Activated T-cell treated with anti-CD3 and anti-CD28 coated beads, Interleukin-2, amount 50 U/mL, for 4 hours (primary cell): ENCODE measurements at places on chromosomes 3 and 15.

GRCh38 chr3:86968244-86968932, 22.6 kb downstream of the VGLL3 start:
- DNase-seq: no peak

GRCh38 chr3:179710079-179710478, 57.2 kb downstream of the USP13 start:
- no peak for DNase-seq

DNA sequence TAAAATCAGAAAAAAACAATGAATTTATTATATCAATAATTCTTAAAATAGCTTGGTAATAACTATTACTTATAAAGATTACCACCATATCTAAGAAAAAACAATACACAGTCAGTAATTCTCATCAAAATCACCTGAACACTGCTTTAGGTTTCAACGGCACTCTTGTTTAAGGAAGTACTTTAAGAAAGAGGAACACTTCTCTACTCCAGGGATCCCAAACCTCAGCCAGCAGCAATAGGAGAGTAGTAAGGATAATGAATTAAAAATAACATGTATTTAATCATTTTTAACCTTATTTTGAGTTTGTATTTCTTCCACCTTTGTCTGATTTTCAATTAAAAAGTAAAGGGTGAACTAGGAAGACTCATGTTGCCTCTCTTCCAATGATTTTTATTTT, 494.0 kb upstream of the NR2F2 start:
- DNase-seq: no peak

DNA sequence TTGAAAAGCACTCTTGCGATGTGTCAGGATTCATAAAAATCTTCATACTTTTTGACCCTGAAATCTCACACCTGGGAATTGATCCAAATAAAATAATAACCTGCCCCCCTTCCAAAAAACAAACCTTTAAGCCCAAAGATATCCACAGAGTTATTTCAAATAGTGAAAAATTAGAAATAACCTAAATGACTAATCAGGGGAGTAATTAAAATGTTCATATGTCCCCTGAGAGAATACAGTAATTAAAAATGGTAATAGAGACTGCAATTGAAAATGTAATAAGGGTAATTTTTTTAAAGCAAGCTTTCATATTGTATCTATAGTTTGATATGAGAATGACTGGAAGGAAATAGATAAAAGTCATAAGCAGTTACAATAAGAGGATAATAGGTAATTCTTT, 68.0 kb downstream of the CALML4 start:
- DNase-seq: no peak

DNA sequence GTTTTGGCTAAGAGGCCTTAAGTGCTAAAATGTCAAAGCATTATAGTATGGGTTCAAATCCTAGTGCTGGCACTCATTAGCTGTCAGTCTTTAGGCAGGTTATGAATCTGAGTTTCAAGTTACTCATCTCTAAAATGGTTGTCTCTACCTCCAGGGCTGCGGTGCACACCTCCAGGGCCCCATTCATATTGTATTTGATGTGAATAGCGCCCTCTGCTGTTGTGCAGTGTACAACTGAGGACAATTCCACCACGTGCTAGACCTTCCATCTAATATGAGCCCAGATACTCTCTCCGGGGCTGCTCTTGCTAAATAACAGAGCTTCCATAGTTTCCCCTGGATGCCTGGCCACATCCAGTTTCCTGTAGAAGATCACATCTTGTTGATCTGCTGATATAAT, 54.3 kb downstream of the OXNAD1 start:
- peak; percentile 85 for DNase-seq

GRCh38 chr3:136377508-136377907, 127.4 kb downstream of the PCCB start:
- DNase-seq: no peak

- no peak for DNase-seq
Measured at GRCh38 chr3:39166134-39166710, 12.8 kb upstream of the CSRNP1 start.

- no peak for DNase-seq
Measured at GRCh38 chr3:39716849-39717248, 92.6 kb upstream of the MYRIP start.

DNA sequence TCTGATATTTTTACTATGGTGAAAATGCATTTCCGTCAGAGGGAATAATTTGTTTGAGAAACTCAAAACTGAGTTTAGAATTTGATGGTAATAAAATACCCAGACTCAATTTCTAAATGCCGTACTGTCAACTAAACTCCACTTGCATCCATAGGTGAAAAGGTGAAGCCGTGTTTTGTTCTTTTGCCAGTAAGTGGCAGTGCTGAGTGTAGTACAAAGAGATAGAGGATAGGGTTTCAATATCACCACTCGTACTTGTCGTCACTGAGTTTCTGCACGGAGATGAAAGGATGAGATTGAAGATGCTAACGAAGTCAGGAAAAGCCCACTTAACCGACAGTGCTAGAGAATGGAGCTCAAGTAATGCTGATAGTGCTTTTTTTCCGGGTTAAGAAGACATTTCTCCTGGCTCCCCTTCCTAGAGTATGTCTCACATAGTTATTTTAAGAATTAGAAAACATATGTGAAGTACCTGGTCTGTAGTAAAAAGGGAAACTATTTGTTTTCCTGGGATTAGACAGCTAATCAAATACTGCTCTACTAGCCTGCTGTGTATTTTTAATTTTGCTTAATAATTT, 345.1 kb downstream of the IL5RA start:
- DNase-seq: no peak

DNA sequence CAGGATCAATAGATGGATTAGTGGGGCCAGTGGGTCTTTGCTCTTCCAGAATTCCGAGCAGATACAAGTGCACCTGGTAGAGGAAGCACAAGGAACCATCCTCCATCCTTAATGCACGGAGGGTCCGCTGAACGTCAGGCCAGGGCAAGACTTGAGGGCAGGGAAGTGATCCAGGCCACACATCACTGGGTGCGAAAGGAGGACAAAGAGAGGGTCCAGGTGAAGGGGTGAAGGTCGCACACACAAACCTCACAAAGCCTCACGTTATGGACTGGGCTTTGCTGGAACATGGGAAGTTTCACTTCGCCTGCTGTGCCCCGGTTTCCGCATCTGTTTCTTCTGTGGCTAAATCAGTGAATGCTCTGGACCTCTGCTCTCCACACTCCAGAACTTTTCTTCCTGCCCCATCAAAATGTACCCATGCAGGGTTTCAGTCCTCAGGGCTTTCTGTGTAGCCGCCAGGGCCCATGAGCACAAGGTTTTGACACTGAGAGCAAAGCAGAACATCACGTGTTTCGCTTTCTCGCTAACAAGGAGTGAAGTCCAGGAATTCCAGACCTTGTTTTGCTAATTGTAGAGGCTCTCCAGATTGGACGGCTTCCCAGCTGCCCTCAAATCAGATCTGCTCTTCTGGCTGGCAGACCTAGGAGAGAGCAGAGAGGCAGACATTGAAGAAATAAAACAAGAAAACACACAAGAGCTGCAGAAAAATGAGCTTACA, 56.3 kb downstream of the KLF15 start:
- DNase-seq: no peak

DNA sequence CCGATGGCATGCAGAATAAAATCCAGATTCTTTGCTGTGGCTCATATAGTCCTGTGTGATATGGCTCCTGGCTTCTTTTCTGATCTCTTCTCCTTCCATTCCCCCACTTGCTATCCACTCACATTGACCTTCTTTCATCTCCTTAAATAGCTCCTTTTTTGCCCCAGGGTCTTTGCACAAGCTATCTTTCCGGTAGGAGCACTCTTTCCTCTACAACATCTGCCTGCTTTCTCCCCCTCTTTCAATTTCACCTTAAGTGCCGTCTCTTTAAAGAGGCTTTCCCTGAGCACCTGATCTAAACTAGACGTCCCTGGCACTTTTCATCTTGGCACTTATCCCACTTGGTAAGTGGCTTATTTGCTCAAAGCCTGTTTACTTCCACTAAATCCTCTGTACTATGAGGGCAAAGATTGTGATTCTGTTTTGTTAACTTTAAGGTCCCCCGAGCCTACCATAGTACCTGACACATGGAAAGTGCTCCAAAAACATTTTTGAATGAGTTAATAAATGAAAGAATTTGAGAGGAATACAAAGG, 323.3 kb upstream of the TLE3 start:
- no peak for DNase-seq

- DNase-seq: no peak
Measured at GRCh38 chr3:40628984-40629383, 104.2 kb downstream of the ZNF621 start.

GRCh38 chr15:90915808-90916440, 12.8 kb downstream of the MAN2A2 start:
- no peak for DNase-seq

DNA sequence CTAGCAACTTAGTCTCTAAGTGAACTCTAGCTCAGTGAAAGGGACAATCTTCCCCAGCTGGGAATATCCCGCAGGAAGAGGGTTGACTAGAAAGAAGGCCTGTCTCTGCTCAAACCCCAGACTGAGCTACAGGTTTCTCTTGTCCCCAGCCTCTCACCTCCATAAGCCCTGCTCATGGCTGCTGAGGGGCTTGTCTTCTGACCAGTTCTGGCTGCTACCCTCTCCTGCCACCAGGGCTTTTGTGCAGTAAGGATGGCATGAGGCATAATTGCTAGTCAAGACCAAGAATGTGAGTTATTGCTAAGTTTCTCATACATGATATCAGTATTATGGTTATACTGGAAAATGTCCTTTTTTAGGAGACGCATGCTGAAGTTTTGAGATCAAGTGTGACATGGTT, 21.3 kb downstream of the WDR53 start:
- no peak for DNase-seq

GRCh38 chr3:18544146-18544545, 119.0 kb upstream of the SATB1 start:
- DNase-seq: no peak

- peak; percentile 23 for DNase-seq
Measured at GRCh38 chr15:78308422-78309032, 9.1 kb upstream of the SKIC8 start.

DNA sequence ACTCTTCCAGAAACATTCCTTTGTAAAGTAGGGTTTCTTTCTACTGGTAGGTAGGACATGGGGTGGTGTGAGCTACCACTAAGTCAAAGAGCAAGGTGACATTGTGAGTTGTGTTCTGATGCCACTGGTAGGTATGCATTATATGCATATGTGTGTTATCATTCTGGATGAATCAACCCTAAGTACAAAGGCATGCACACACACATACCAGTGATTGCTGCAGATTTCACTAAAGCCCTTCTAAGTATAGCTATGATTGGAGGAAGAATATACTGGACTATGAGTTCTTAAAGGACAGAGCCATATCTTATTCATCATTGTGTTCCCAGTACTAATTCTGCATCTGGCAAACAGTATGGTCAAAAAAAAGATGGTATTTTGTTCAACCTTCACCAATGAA, 646.0 kb downstream of the AGBL1 start:
- no peak for DNase-seq

- DNase-seq: no peak
Measured at GRCh38 chr15:52020221-52021085, 1.4 kb downstream of the MAPK6 start.

- DNase-seq: no peak
Measured at GRCh38 chr3:85255949-85256348, 297.2 kb downstream of the CADM2 start.

- no peak for DNase-seq
Measured at GRCh38 chr3:110165370-110165743, 828.0 kb upstream of the DPPA4 start.

DNA sequence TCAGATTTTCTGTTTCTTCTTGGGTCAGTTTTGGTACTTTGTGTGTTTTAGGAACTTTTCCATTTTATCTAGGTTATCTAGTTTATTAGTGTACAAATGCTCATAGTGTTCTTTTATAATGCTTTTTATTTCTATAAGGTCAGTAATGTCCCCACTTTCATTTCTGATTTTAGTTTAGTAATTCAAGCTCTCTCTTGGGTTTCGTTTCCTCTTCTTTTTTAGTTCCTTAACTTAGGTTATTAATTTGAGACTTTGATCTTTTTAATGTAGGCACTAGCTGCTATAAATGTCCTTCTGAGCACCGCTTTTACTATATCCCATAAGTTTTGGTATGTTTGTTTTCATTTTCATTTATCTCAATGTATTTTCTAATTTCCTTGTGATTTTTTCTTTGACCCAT, 27.0 kb upstream of the CD200R1L start:
- no peak for DNase-seq

- DNase-seq: no peak
Measured at GRCh38 chr3:71372241-71372768, 211.2 kb downstream of the FOXP1 start.

- DNase-seq: no peak
Measured at GRCh38 chr3:30227571-30228301, 378.7 kb upstream of the TGFBR2 start.

DNA sequence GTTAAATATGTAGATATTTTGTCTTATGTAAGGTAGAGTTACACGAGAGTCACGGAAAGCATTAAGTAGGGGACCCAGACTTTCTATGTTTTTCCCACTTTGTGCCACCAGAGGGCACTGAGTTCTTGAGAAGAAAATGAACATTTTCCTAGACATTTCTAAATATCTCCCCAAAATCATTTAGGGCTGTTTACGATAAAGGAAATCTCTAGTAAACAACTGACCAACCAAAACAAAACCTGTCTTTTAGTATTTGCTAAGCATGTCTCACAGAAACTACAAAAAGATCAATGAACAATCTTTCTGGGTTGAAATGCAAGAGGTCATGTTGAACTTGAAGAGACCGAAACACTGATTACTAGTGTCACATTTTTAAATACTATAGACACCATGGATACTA, 16.1 kb downstream of the POU1F1 start:
- peak; percentile 5 for DNase-seq

DNA sequence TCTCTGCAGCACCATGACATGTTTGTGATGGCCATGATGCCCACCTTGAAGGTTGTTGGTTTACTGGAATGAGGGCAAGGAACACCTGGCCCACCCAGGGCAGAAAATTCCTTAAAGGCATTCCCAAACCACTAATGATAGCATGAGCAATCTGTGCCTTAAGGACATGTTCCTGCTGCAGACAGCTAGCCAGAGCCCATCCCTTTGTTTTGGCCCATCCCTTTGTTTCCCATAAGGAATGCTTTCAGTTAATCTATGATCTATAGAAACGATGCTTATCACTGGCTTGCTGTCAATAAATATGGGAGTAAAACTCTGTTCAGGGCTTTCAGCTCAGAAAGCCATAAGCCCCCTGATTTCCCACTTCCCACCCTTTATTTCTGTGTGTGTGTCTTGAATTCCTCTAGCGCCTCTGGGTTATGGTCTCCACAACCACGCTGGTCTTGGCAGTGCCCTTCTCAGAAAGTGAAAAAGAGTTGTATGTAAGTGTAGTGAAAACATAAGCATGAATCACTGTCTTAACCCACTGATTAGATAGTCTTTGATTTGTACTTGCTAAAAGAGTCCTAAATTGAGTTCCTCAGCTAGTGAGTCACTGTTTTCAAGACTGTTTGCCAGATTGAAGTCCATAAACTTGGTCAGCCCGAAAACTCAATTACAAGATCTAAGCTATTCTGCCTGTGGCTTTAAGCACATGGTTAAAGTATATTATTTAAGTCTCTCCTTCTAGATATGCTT, 19.0 kb upstream of the CCR2 start:
- no peak for DNase-seq

- DNase-seq: no peak
Measured at GRCh38 chr15:80154336-80154735, 1.5 kb downstream of the FAH start.

- no peak for DNase-seq
Measured at GRCh38 chr15:67196222-67196621, 58.2 kb downstream of the AAGAB start.
